ENCODE measurements at places on chromosomes 4 and X.

DNA sequence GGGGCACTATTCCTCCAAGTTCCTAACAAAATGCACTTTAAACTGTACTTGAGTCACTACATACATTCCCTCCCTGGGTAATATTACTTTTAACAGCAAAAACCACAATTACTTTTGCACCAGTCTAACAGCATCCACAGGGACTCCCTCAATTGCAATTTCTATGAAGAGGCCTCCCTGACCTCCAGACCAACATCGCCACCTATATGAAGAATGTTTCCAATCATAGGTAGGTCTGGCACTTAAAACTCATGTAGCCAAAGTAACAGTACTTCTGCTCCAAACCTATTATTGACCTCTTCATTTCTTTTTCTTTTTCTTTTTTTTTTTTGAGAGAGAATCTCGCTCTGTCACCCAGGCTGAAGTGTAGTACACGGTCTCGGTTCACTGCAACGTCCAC is 15.6 kb downstream of the NR3C2 start:
- no peak overlapping the region for H3K4me3 ChIP-seq
- peaks cover 24% of the 10 kb centered on the region for H3K4me1 ChIP-seq
- H3K27ac ChIP-seq = no peak overlapping the region
- H3K27me3 ChIP-seq = no peaks in the 10 kb centered on the region
- DNase-seq = no peak

DNA sequence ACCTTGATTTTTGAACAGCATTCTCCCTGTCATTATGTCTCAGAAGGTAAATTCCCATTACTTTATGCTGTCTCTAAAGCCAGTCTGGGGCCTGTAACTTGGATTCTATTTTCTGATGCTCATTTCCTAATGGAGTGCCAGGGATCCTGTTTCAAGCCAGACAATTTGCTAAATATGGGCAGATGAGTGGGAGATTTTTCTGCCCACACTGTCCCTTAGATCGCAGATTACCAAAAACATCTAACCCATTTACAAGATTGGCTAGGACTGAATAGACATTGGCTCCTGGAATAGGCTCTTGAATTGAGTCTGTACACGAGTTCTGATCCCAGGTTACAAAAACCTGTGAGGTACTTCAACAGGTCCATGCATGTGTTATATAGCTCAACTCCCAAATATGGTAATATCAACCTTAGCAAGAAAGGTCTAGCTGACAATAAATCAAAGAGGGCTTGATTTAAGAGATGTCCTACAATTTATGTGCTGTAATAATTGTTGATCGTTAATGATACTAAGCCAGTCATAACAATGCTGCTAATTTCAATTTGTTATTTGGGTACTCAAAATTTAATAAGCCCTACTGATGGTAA is 5.7 kb downstream of the GPC3 start:
- no peak for DNase-seq
- H3K36me3 ChIP-seq = no peaks in the 10 kb centered on the region
- no peak overlapping the region for H3K27ac ChIP-seq
- peaks cover under 1% of the 10 kb centered on the region for H3K27me3 ChIP-seq

GRCh38 chr4:76736414-76736813 is 161.5 kb downstream of the SOWAHB start:
- H3K27me3 ChIP-seq = no peaks in the 10 kb centered on the region
- no peak overlapping the region for H3K4me3 ChIP-seq
- DNase-seq = no peak
- no peaks in the 10 kb centered on the region for H3K36me3 ChIP-seq

DNA sequence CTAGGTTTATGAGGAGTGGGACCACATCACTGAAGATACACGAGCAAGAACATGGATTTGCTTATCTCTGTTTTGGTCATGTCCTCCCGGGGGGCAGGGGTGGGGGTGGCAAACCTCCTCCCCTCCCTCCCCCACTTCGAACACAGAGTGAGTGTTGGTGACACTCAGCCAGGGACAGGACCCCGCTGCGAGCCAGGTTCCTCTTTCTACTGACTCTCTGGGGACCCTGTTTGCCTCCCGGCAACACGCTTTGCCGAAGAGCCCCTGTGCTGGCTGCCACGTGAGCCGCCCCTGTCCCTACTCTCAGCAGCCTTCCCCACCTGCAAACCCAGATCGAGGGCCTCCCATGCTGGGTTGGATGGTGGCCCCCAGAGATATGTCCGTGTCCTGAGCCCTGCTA is 34.7 kb downstream of the P2RY8 start:
- H3K27me3 ChIP-seq = no peaks in the 10 kb centered on the region
- no peak overlapping the region for H3K4me3 ChIP-seq
- no peaks in the 10 kb centered on the region for H3K4me1 ChIP-seq
- no peak overlapping the region for H3K27ac ChIP-seq
- DNase-seq = no peak
- no peaks in the 10 kb centered on the region for H3K36me3 ChIP-seq

- H3K4me3 ChIP-seq = no peak overlapping the region
- DNase-seq = peak; percentile 50
- no peaks in the 10 kb centered on the region for H3K27me3 ChIP-seq
- H3K4me1 ChIP-seq = no peaks in the 10 kb centered on the region
Observed at GRCh38 chr4:7165874-7166201, 26.5 kb upstream of the SORCS2 start.

DNA sequence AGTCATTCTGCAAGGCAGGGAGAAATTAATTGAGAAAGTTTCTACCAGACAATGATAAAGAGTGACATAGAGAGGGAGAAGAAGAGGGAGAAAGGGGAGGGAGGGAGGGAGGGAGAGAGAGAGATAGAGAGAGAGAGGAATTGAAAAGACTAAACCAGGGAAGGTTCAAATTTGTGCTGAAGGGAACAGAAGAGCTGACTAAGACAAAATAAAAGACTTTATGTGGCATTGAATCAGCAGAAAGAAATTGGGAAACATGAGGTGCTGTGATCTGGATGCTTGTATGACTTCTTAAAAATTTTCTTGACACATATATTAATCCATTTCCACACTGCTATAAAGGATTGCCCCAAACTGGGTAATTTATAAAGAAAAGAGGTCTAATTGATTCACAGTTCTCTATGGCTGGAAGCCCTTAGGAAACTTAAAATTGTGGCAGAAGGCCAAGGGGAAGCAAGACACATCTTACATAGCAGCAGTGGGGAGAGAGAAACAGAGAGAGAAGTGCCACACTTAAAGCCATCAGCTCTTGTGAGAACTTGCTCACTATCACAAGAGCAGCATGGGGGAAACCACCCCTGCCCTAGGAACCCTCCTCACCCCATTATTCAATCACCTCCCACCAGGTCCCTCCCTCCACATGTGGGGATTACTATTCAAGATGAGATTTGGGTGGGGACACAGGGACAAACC is 13.5 kb upstream of the CXCL6 start:
- no peak overlapping the region for H3K4me3 ChIP-seq
- H3K27me3 ChIP-seq = no peaks in the 10 kb centered on the region
- H3K27ac ChIP-seq = no peak overlapping the region
- no peaks in the 10 kb centered on the region for H3K4me1 ChIP-seq
- no peak for DNase-seq

DNA sequence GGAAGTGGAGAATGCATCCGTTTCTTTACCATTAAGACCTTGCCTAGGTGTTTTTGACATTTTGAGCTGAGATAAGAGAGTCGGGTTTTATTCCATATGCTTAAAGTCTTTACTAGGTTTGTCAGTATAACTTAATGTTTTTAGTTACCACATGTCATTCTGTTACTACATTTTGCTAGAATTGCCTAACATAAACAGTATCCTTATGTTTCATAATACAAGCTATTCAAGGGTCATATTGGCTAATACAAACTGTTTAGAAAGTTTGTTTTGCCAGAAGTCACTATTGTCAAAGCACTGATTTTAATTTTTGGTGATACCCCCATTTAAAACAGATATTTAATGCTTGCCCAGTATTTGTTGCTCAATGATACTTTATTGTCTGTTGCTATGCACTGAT is 427.7 kb upstream of the MAGEB2 start:
- DNase-seq = no peak
- H3K27ac ChIP-seq = no peak overlapping the region
- no peaks in the 10 kb centered on the region for H3K27me3 ChIP-seq
- H3K36me3 ChIP-seq = no peaks in the 10 kb centered on the region
- no peak overlapping the region for H3K4me3 ChIP-seq
- no peaks in the 10 kb centered on the region for H3K4me1 ChIP-seq

- no peaks in the 10 kb centered on the region for H3K27me3 ChIP-seq
- no peak overlapping the region for H3K4me3 ChIP-seq
- H3K27ac ChIP-seq = no peak overlapping the region
Observed at GRCh38 chr4:74659576-74660411, 134.5 kb downstream of the BTC start.

- no peaks in the 10 kb centered on the region for H3K36me3 ChIP-seq
- H3K27me3 ChIP-seq = no peaks in the 10 kb centered on the region
- no peak for DNase-seq
- H3K27ac ChIP-seq = peak overlapping the region; percentile 42
- no peaks in the 10 kb centered on the region for H3K4me1 ChIP-seq
- H3K4me3 ChIP-seq = no peak overlapping the region
Observed at GRCh38 chr4:120692964-120693363, 229.6 kb downstream of the PRDM5 start.

GRCh38 chrX:84160736-84161135 is 27.3 kb downstream of the RPS6KA6 start:
- no peak overlapping the region for H3K4me3 ChIP-seq
- DNase-seq = no peak
- H3K27ac ChIP-seq = no peak overlapping the region
- H3K36me3 ChIP-seq = no peaks in the 10 kb centered on the region
